ENCODE measurements at places on chromosomes 7 and 10. TPM values are rescaled to one million over a fixed set of nuclear protein-coding genes. Genes with fewer than 3 reads are reported as not detected.

LIPJ gene
- not detected for total RNA-seq

ZNF746 gene
- total RNA-seq, result 20.2 TPM

GRCh38 chr10:34780818-34781380 lies 34.2 kb downstream of the PARD3 start:
- DNase-seq, result no peak

DNA sequence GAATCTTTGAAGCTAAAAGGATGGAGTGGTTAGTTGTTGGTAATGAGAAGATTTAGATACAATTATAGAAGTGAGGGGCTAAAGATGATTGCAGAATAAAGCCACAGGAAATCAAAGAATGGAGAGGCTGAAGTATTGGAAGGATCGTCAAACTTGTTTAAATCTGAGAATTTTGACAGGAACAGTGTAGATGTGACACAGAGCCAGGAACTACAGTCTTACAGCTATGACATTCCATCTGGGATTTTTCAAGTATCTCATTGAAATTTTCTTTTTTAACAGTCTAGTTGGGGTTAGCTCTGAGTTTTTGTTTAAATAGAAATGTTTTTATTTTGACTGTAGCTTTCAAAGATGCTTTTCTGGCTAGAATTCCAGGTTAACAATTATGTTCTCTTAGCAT lies 181.4 kb downstream of the NRG3 start:
- DNase-seq, result no peak

DNA sequence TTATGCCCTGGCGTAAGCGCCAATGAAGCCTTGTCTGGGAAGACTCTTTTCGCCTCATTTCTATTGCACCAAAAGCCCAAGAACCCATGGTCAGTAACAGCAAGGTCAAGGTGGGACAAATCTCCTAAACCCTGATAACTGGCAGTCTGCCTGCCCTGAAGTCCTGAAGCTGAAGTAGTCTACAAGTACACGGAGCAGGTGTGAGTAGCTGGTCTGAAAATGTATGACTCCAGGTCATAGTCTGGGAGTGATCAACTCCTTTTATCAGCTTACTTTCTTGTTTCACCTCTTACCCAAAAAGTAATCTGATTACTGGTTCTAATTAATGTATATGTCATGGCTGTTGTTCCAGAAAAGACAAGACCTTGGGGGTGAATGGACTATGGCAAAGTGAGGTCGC lies 107.3 kb upstream of the EFCAB10 start:
- no peak for DNase-seq

DNA sequence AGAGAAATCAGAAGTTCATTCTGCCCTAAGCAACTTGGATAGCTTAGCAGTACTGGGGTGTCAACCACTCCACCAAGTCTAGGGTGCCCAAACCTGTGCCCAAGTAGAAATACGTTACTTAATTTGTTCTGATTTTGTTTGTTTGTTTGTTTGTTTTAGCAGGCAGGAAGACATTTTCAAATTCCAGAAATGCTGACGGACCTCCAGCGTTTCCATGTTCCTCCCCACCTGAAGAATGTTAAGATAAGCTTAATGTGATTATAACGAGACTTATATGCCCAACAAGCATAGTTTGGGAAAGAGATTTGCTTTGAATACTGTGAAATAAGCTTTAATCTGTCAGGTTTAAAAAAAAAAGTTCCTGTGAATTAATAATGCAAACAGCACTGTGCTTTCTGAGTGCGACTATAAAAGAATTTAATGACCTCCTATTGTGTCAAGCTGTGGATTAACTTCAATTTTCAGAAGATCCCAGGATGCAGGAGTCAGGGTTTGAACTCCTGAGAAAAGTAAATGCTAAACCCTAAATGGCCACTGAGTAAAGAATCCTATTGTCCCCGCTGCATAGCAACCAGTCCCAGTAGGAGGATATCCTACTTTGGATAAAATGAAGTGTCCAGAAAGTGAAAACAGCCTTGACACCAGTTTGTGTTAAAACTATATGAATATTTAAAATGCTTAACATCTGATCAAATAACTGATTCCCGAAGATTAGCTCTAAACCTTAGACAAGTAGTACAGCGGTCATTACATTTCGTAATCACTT lies 56.5 kb downstream of the LYZL1 start:
- DNase-seq, result no peak

- no peak for DNase-seq
Measured at GRCh38 chr7:131556053-131556908, at the start of gene PODXL. Gene PODXL, minus strand, starts transcription at chr7:131556628. Its CDS starts 269 bp downstream, at chr7:131556359.
